ENCODE measurements at places on chromosomes 4 and X.

DNA sequence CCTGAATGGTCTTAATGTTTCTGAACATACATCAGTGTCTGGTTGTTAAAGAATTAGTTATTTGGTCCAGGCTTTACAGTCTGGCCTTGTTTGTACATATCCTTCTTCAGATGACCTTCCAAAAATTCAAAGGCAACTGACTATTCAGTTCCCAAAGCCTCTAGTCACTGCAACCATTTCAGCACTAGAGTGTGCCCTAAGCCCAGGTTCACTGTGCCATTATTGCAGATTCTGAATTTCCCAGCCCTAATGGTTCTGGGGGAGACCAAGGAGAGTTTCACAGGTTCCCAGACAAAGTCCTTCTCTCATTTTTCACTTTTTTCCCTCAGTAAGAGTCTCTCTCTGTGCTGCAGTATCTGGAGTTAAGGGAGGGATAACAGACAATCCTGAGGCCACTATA is 235.8 kb downstream of the TRAM1L1 start:
- no peak for DNase-seq

GRCh38 chr4:174282836-174283506 is 496 bp downstream of the FBXO8 start:
- DNase-seq = peak; percentile 64

- no peak for DNase-seq
These were observed 514.4 kb downstream of the RPA4 start for GRCh38 chrX:97398030-97398551.

DNA sequence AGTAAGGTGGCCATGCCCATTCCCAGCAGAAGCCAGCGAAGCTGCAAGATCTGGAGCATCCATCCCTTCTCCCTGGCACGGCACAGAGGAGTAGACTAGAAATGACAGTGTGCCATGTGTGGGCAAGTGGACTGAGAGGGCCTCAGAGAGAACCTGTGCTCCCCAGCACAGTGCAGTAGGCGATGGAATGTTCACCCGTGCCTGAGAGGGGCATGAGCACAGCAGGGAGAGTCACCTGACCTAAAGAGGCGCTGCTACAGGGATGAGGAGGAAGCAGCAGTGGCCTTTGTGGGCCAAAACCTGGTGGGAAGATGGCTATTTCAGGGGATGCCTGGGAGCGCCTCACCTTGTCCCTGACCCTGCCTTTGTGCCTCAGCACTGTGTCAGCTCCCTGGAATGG is 8.0 kb upstream of the CDKN2AIP start:
- no peak for DNase-seq

- no peak for DNase-seq
These were observed 294.4 kb downstream of the GPAT3 start for GRCh38 chr4:83830138-83830888.

- no peak for DNase-seq
These were observed 1.2 kb downstream of the AKAP17A start for GRCh38 chrX:1592470-1593142.

- DNase-seq = no peak
These were observed 3.8 kb downstream of the GABRE start for GRCh38 chrX:151970661-151971060.

DNA sequence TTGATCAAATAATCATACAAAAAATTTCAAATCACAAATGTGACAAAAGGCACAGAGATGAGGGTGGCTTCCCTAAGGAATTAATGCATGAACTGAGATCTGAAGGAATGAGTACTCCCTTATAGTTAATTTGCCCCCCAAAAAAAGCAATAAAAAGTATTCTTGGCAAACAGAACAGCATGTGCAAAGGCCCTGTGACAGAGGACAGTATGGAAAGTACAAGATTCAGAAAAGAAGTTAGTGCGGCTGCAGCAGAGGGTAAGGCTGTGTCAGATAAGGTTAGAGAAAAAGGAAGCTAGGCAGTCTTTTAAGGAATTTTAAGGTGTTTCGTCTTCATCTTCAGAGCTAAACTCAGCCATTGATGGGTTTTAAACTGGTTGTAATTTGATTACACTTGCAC is 7.4 kb downstream of the DDX60L start:
- no peak for DNase-seq

GRCh38 chrX:134741746-134742145 is 83.5 kb upstream of the PLAC1 start:
- no peak for DNase-seq

DNA sequence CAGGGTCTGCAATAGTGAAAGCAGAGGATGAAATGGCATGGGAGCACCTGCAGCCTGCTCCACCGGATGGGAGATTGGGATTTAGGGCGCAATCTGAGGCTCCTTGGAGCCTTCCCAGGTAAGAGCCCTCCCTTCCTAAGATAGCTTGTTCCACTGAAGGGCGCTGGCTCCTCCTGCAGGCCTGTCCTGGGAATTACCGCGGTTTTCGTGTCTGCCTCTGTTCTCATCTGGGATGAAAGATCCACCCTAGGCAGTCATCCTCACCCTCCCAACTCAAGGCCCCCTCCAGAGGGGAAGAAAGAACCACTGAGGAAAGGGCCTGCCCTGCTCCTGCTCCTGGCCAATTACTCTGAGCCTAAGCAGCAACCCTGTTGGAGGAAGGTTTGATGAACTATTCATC is 547.5 kb downstream of the SMARCA1 start:
- DNase-seq = no peak

DNA sequence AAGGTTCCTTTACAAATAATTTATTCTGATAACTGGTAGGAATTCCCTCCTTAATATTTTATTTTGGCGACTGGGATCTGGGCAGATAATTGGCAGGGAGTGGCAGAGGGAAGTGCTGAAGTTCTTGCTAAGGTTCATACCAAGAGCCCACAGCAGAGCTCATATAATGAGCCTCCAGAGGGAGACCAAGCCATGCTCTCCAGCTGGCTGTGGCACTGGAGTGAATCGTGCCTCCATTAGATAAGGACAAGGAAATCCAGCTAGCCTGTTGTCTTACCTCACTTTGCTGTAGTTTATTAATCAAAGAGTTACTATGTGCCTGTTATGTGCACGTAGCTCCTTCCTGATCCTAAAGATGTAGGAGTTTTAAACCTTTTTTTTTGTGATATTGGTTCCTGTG is 1.3 kb downstream of the ASB12 start:
- DNase-seq = no peak

GRCh38 chr4:19248023-19248422 is 1003.7 kb upstream of the SLIT2 start:
- DNase-seq = no peak

GRCh38 chr4:76160355-76160754 is 12.2 kb upstream of the NUP54 start:
- DNase-seq = no peak

- no peak for DNase-seq
These were observed 4.5 kb upstream of the CSN2 start for GRCh38 chr4:69970071-69970470.

GRCh38 chr4:86043755-86044592 is 315.9 kb downstream of the MAPK10 start:
- no peak for DNase-seq

- DNase-seq = no peak
These were observed 20.3 kb upstream of the PAPSS1 start for GRCh38 chr4:107740381-107740780.

GRCh38 chr4:58807843-58808615 is 1697.8 kb upstream of the IGFBP7 start:
- no peak for DNase-seq

DNA sequence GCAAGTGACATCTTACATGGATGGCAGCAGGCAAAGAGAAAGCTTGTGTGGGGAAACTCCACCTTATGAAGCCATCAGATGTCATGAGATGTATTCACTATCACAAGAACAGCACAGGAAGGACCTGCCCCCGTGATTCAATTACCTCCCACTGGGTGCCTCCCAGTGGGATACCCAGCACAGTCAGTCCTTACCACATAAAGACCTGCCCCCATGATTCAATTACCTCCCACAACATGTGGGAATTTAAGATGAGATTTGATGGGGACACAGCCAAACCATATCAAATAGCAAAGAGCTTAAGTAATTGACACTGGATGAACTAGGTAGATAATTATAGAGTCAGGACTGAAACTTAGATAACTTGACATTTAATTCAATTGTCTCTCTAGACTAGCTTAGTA is 85.6 kb downstream of the SLIT2 start:
- DNase-seq = no peak

Measured in activated T-helper 1 cell treated with Interleukin-2 at 50 U/mL for 16 hours (primary cell).